Daoy (cell line): ENCODE measurements at places on chromosomes 12 and 14. TPM values are rescaled to one million over a fixed set of nuclear protein-coding genes. Genes with fewer than 3 reads are reported as not detected.

GRCh38 chr12:67911275-67911600 lies 78.0 kb upstream of the IFNG-AS1 start:
- DNase-seq: no peak

DNA sequence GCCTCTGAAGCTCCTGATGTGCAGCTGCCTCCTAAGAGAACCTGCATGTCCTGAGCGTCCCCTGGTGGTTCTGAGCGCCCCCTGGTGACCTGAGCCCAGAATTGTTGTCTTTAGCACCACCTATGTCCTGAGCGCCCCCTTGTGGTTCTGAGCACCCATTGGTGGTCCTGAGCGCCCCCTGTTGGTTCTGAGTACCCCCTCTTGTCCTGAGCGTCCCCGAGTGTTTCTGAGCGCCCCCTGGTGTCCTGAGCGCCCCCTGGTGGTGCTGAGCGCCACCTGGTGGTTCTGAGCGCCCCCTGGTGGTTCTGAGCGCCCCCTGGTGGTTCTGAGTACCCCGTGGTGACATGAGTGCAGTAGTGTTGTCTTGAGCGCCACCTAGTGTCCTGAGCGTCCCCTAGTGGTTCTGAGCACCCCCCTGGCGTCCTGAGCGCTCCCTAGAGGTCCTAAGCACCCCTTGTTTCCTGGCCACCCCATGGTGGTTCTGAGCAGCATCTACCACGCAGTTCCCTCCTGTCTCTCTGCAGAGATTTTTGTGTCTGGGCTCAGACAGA lies 782.5 kb downstream of the TMEM121 start:
- DNase-seq: peak; percentile 40

DNA sequence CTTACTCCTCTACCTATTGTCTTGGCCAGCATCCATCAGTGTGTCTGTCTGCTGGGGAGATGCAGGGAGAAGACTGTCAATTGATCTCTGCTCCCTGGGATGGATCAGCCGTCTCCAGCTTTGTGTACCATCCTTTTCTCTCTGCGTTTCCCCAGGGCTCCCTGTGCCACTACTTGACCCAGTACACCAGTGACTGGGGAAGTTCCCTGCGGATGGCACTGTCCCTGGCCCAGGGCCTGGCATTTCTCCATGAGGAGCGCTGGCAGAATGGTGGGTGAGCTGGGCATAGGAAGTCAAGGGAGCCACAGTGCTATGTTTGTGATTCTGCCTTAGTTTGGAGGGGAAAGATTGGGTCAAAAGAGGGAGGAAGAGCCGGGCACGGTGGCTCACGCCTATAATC lies 5.1 kb downstream of the AMHR2 start:
- no peak for DNase-seq

DNA sequence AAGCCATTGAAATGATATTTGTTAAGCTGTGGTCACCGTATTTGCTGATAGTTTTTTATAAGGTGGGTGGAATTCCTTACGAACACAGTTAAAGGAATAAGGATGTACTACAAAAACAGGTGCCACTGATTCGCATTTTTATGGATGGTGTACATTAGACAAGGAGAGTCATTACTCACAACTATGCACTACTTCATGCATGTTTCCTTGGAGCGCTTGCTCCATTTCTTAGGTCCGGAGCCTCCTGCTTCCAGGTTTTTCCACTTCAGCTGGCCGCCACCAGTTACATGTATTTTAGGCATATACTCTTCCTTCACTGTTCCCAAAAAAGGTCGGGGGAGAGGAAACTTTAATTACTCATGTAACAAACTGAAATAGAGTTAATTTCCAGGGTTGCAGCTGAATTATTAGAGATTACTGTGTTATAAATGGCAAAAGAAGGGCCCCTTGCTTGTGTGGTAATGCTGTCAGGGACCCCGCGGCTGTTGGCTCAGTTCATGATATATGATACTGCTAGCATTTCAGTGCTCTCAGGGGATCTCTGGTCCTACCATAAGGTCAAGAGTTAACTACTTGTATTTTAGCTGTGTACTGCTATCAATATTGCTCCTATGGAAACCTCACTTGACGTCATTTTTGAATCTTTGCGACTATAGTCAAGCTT lies 454.7 kb downstream of the NPAS3 start:
- no peak for DNase-seq

FGF6 gene
- not detected in 2 replicates for total RNA-seq

RASSF9 gene
- 0.34 and 0.80 TPM in 2 replicates for total RNA-seq

BCL11B gene
- 2.9 and 4.4 TPM in 2 replicates for total RNA-seq
